NCI-H2171 treated with DMSO at 0.1 percent for 48 hours (cell line): ENCODE measurements at places on chromosomes 5 and 9.

DNA sequence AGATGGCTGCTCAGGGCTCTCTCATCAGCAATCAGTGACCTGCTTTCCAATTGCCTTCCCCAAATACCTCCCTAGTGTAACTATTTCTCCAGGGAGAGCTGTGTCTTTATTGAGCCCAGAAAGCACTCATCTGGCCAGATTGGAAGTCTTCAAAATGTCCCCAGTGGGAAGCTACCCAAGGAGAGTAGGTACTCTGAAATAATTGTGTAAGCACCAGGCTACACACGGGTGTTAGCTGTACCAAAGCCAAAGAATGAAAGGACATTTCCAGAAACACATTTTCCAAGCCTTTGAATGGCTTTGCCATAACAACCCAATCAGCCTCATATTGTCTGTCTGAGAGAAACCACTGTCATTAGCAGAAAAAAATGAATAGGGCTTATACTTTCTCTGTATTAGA is 318.8 kb downstream of the FAM170A start:
- DNase-seq, result no peak

GRCh38 chr5:36704131-36704530 is 97.7 kb downstream of the SLC1A3 start:
- no peak for DNase-seq

GRCh38 chr5:172791286-172791685 is 20.3 kb upstream of the DUSP1 start:
- no peak for DNase-seq

DNA sequence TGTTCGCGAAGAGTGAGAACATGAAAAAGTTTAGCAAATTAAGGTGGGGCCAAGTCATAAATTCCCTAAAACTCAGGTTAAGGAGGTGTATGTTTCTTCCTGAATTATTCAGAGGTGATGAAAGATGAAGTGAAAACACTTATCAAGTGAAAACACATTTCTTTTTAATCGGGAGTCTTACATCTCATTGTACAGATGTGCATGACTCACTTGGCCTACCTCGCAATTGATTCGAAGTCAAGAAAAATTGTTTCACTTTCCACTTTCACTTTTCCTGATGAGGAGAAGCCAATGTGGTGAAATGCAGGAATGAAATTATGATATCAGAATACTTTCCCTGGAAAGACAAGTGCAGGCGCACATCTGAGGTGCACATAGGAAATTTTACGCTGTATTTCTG is 78.7 kb downstream of the SLC25A46 start:
- no peak for DNase-seq

DNA sequence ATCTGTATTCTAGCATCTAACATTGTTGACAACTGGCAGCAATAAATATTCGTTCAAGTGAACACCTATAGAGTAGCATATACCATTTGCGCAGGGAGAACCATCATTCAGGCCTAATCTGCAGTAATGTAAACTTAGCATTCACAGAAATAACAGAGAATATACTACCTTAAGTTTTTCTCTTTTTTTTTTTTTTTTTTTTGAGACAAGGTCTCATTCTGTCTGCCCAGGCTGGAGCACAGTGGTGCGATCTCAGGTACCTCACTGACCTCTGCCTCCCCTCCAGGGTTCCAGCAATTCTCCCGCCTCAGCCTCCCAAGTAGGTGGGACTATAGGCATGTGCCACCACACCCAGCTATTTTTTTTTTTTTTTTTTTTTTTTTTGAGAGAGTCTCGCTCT is 12.1 kb downstream of the UBAP2 start:
- DNase-seq, result no peak
